ENCODE measurements at places on chromosomes 12 and 14.
A peak's percentile ranks its signal among the peaks of the same experiment; 100 is the strongest.

DNA sequence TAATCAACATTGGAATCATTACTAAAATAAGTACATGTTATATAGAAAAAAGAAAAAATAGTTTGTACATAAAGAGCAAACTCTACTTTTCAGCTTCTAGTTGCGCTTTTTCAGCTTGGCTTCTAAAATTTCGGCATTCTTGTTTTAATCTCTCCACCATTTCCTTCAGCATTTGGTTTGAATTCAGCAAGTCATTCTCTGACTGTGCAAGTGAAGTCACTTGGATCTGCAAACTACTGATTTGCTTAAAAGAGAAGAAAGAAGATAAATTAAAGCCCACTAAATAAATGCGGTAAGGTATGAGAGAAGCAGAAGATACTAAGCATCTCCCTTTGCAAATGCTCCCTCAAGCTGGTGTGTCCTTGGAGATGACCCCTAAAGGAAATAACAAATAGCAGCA is 126.3 kb downstream of the CEP83 start:
- no peak for DNase-seq

DNA sequence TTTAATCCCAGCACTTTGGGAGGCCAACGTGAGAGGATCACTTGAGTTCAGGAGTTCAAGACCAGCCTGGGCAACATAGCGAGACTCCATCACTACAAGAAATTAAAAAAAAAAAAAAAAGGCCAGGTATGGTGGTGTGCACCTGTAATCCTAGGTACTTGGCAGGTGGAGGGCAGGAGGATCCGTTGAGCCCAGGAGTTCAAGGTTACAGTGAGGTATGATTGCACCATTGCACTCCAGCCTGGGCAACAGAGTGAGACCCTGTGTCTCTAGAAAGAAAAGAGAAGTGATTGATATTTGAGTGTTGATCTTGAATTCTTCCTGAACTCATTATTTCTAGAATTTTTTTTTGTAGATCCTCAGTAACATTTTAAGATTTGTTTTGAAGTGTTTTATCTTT is 59.4 kb downstream of the ADIPOR2 start:
- no peak for DNase-seq

DNA sequence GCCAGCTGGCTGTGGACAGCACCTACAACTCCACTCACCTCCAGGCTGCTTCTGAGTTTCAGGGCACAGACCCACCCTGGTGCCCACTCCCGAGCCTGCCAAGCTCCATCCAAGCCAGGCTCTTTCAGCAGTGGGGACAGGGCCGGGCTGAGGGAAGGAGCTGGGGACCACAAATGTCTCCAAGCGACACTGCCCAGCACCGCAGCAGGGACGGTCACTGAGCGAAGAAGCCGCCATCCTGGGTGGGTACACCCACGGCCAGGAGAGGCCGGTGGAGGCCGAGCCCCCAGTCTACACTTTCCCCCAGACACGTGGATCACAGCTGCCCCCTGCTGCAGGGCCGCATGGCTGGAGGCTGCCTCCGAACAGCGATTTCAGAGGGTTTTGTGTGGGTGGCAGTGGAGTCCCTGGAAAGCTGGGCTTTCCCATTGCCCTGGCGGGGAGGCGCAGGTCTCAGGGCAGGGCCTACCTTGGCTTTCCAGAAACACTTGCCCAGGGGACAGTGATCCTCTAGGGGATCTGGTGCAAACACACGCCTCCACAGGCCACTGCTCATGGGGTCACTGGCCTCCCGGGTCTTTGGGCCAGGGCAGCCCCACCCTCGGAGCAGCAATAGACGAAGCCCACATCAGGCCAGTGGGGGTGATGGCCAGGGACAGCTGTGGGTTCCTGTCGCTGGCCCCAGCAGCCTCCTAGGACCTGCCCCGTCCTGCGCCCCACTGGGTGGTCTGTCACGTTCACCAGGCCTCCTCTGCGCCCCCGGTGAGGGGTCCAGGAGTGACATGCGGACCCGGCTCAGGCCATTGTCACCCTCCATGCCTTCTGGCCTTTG is 1.2 kb upstream of the GPR132 start:
- DNase-seq: no peak

DNA sequence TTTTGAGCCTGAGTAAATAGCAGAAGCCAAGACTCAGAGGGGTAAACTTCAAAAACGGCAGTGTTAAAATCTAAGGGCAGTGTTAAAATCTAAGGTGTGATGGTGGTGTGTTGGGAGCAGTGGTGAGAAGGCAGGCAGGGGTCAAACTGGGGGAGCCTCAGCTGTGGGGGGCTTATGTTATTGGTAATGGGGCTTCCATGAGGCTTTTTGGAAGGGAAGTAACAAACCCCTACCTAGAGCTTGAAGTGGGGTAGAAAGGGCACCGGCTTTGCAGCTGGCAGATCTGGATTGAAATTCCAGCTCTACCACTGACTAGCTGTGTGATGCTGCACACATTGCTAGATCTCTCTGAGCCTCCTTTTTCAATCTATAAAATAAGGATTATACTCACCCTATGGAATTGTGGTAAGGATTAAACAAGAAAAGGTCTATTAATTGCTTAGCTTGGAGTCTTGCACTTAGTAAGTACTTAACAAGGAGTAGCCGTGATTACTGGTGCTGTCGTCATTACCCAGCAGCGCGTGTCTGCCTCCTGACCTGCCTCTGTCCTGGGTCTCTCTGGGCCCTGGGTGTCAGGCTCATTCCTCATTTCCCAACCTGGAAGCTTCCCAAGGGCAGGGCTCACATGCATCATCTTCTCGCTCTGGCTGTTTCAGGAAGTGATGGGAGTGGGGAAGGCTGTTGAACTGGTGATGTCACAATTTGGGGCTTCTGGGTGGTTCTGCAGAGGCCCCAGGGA is 18.5 kb upstream of the KRT80 start:
- no peak for DNase-seq

GRCh38 chr12:129771238-129771637 is 132.6 kb downstream of the TMEM132D start:
- DNase-seq: no peak

- no peak for DNase-seq
These were observed 287.6 kb upstream of the E2F7 start for GRCh38 chr12:77352946-77353345.

DNA sequence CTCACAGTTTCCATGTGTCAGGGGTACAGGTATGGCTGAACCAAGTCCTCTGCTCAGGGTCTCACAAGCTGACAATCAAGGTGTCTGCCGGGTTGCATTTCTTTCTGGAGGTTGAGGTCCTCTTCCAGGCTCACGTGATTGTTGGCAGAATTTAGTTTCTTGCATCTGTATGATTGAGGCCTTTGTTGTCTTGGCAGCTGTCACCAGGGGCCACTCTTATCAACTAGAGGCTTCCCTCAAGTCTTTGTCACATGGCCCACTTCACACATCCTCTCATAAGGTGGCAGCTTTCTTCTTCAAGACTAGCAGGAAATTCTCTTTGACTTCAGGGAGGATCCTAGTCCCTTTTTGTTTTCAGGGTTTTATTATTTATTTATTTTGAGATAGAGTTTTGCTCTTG is 46.0 kb upstream of the FOS start:
- peak; percentile 86 for DNase-seq

DNA sequence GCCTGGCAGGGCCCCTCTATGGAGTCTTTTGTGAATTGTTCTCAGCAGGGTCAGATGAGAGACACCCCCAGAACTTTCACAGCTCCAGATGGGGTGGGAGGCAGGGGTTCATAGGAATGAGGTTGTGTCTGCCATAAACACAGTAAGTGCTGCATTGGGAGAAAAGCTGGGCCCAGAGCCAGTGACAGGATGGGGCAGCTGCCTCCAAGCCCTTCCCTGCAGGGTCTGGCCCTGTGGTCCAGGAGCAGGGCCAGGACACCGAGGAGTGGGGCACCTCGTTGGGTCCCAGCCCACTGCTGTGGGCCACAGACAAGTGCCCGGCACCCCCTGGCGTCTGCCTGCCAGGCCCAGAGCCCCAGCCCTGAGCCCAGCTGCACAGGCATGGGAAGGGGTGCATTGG is 13.3 kb downstream of the INF2 start:
- DNase-seq: no peak

DNA sequence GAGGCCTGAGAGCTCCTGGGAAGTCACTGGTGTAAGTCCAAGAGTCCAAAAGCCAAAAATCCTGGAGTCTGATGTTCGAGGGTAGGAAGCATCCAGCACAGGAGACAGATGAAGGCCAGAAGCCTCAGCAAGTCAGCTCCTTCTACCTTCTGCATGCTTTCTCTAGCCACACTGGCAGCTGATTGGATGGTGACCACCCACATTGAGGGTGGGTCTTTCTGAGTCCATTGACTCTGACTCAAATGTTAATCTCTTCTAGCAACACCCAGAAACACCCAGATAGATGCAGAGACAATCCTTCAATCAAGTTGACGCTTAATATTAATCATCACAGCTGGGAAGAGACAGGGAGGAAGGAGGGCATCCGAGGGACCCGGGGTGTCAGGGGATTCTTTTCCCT is 305.8 kb downstream of the AACS start:
- DNase-seq: no peak

DNA sequence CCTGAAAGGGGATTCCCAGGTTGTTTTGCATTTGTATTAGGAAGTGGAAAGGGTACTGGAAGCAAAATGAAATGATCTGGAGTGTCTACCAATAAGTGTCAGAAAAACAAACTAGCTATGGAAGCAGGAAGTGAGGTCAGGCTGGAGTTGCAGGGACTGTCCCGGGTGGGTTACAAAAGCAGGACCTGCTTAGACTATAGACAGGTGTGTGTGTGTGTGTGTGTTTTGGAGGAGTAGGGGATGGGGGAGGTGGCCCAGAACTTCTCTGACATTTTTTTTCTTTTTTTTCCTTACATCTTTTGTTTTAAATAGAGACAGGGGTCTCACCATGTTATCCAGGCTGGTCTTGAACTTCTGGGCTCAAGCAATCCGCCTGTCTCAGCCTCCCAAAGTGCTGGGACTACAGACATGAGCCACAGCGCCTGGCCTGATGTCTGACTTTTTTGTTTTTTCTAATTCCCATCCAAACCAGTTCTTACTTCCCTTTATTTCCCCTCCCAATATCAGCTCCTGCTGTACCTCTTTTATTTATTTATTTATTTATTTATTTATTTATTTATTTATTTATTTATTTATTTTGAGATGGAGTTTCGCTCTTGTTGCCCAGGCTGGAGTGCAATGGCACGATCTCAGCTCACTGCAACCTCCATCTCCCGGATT is 512 bp upstream of the RND1 start:
- no peak for DNase-seq
